ENCODE measurements at places on chromosomes 16 and 17. TPM values are rescaled to one million over a fixed set of nuclear protein-coding genes. Genes with fewer than 3 reads are reported as not detected.

DNA sequence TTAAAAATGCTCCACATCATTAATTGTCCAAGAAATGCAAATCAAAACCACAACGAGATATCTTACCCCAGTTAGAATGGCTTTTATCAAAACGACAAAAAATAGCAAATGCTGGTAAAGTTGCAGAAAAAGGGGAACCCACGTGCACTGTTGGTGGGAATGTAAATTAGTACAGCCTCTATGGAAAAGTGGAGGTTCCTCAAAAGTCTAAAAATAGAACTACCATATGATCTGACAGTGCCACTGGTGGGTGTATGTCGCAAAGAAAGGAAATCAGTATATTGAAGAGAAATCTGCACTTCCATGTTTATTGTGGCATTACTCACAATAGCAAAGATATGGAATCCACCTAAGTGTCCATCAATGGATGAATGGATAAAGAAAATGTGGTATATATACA, 38.2 kb upstream of the ZFHX3 start:
- no peaks in the 10 kb centered on the region for H3K27me3 ChIP-seq
- H3K4me3 ChIP-seq = no peak overlapping the region
- H3K27ac ChIP-seq = no peak overlapping the region
- no peak for DNase-seq
- H3K4me1 ChIP-seq = no peaks in the 10 kb centered on the region

DNA sequence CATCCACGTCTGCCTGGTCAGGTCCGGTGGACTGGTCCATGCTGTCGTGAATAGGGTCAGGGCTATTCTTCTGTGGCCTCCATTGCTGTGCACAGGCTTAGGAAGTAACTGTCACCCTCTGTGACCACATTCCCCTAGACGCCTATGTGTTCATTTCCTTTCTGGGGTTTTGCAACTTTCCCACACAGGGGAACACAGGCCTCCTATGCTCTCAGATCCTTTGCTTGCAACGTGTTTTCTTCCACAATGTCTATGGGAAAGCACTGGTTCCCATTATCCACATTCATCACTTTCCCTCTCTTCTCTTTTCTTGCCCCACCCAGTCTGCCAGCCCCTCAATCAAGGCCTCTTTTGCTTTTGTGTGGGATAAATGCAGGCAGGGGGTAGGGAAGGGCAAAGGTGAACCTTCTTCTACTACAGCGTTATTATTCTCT, 43.2 kb upstream of the DNAJA2 start:
- no peaks in the 10 kb centered on the region for H3K4me1 ChIP-seq
- DNase-seq = no peak
- no peaks in the 10 kb centered on the region for H3K36me3 ChIP-seq
- H3K4me3 ChIP-seq = no peak overlapping the region
- no peaks in the 10 kb centered on the region for H3K27me3 ChIP-seq

DNA sequence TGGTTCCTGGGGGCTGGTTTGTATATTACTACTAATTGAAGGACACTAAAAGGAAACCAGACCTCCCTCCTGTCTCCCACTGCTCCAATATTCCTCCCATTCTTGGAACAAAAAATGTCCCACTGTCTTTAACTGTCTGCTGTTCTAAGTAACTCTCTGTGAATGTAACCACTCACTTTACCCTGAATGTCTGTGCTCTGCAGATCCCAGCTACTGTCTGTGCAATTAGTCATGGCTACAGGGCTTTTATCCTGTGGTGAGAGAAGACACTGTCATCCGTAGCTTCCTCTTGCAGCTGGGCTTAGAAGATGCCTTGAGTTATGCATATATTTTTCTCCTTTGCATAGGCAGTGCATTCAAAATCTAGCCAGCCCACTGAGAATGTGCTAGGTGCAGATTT, 853.8 kb downstream of the CDH8 start:
- H3K36me3 ChIP-seq = no peaks in the 10 kb centered on the region
- H3K4me1 ChIP-seq = no peaks in the 10 kb centered on the region
- H3K27me3 ChIP-seq = no peaks in the 10 kb centered on the region
- no peak overlapping the region for H3K27ac ChIP-seq

GRCh38 chr17:58974354-58974753, 132.3 kb downstream of the TRIM37 start:
- H3K4me3 ChIP-seq = no peak overlapping the region
- no peaks in the 10 kb centered on the region for H3K27me3 ChIP-seq
- H3K4me1 ChIP-seq = no peaks in the 10 kb centered on the region
- H3K36me3 ChIP-seq = no peaks in the 10 kb centered on the region
- no peak for DNase-seq

SYNRG gene
- 43.2 TPM for total RNA-seq

ITGB4 gene
- 14.9 TPM for total RNA-seq

EFCAB5 gene
- not detected for total RNA-seq
